Psoas muscle (tissue), 8 donors: ENCODE measurements at places on chromosomes 1 and 21. TPM values are rescaled to one million over a fixed set of nuclear protein-coding genes. Genes with fewer than 3 reads are reported as not detected.

Gene HLX
- 11.6 TPM for total RNA-seq

Gene GPR161
- 1.5 TPM for total RNA-seq

Gene SLC41A1
- 87.7 TPM for total RNA-seq

- DNase-seq, result no peak
Measured at GRCh38 chr21:28818663-28819278, 173.9 kb downstream of the LTN1 start.

GRCh38 chr21:18744840-18745239 lies 341.3 kb upstream of the TMPRSS15 start:
- no peak for DNase-seq

- no peak for DNase-seq
Measured at GRCh38 chr1:246592695-246593094, 26.4 kb downstream of the CNST start.

DNA sequence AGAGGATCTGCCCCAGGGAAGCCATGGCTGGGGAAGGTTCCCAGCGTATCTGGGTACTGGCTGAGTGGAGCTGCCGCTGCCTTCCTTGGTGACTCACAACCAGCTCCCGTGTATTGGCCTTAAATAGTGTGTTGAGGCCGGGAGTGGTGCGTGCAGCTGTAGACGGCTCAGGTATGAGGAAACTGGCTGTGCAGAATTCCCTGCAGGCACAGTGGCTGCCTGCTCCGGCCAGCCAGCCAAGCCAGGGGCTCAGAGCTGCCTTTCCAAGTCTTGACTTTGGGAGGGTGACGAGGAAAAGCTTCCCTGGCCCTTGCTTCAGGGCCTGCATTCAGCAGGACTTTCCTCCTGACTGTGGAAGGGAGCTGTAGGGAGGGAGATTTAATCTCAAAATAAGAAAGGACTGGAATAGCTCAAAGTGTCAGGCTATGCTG lies at the start of gene VTCN1:
TSS of gene VTCN1 (minus strand) at position 97 of the 431 bp plus-strand sequence. CDS start at position 25, 72 bp downstream.
- DNase-seq, result no peak

- no peak for DNase-seq
Measured at GRCh38 chr1:14375226-14375625, 223.3 kb upstream of the KAZN start.
